ENCODE measurements at places on chromosomes 6 and 20.

DNA sequence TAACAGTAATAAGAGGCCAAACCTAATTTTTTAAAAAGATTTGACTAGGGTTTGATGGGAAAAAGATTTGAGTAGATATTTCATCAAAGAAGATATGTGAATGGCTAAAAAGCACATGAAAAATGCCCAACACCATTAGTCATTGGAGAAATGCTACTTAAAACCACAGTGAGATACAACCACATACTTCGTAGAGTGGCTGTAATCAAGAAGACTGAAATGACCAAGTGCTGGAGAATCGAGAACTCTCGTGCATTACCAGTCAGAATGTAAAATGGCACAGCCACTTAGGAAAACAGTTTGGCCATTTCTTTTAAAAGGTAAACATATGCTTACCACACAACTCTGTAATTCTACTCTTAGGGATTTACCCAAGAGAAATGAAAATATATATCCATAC, 175.5 kb downstream of the EYA2 start:
- no peak for DNase-seq

DNA sequence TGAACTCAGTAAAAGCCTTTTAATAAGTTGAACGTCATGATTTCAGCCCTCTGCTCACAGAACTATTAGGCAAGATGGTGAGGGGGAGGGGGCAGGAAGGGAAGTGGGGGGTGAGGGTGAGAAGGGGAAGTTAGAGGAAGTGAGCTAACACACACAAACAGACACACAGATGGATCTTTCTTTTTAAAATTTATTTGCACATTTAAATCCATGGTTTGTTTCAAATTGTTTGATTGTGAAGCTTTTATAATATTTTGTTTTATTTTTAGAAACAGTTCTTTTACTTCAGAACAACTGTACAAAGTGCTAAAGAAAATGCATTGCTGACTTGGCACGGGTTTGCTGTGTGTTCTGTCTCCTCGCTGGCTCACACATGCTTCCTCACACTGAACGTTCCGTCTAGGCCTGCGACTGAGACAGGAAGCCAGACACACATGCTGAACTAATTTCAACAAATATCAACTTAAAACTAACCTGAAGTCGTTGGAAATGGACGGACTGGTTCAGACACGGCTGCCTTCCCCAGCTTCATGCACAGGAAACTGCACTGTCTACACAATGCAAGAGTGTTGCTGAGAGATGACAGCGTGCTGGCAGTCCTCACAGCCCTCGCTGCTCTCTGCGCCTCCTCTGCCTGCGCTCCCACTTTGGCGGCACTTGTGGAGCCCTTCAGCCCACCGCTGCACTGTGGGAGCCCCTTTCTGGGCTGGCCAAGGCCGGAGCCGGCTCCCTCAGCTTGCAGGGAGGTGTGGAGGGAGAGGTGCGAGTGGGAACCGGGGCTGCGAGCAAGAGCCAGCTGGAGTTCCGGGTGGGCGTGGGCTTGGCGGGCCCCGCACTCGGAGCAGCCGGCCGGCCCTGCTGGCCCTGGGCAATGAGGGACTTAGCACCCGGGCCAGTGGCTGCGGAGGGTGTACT, 8.1 kb upstream of the ZBP1 start:
- DNase-seq: peak; percentile 29

DNA sequence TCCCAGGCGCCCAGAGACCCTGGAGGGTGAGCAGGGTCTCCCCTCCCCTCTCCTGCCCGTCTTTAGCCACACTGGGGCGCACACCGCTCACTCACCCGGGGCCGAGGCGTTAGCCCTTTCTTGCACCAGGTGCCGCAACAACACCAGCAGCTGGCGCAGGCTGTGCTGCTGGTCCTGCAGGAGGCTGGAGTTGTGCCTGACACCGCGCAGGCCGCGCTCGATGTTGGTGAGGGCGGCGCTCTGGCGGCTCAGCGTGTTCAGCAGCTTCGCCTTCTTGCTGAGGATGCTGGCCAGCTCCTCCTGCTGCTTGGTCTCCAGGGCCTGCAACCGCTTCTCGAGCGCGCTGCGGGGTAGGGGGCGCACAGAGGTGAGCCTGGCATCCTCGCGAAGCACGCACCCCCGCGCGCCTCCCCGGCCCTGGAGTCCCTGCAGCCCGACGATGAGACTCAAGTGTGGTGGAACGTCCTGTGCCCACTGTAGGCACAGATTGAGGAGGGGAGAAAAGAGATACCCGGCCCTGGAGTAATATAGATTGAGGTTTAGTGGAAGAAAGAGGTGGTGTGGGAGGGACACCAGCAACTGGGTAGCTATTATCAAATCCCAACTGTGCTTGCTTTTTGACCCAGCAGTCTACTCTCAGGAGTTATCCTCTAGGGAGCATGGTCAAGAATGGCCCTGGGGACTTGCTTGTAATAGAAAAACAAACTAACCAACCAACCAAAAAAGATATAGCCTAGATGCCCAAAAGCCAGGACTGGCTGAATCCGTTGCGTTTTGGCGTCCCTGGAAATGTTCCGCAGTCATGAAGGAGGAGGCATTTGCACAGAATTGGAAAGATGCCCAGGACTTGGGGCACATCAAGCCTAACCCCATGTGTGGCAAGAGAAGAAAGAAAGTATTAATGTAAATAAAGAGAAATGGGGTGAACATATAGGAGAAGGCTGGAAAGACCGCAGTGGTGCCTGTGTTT, 30.9 kb downstream of the ANGPT4 start:
- DNase-seq: no peak

DNA sequence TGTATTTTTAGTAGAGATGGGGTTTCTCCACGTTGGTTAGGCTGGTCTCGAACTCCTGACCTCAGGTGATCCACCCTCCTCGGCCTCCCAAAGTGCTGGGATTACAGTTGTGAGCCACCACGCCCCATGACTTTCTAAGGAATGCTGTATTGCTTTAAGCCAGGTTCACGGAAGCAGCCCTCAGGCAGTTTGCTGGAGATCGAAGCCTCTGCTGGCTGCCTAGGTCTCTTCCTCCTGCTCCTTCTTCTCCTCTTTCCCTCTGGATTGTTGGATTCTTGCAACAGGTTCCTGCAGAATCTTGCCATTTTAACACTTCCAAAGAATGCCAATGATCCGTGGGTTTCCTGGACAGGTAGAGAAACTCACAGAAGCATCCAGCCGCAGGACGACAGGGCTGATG, 29.3 kb upstream of the B4GALT5 start:
- no peak for DNase-seq

- DNase-seq: no peak
Observed at GRCh38 chr6:6251555-6252280, 68.7 kb downstream of the F13A1 start.

GRCh38 chr6:118843685-118844390, 50.1 kb upstream of the ASF1A start:
- DNase-seq: no peak

DNA sequence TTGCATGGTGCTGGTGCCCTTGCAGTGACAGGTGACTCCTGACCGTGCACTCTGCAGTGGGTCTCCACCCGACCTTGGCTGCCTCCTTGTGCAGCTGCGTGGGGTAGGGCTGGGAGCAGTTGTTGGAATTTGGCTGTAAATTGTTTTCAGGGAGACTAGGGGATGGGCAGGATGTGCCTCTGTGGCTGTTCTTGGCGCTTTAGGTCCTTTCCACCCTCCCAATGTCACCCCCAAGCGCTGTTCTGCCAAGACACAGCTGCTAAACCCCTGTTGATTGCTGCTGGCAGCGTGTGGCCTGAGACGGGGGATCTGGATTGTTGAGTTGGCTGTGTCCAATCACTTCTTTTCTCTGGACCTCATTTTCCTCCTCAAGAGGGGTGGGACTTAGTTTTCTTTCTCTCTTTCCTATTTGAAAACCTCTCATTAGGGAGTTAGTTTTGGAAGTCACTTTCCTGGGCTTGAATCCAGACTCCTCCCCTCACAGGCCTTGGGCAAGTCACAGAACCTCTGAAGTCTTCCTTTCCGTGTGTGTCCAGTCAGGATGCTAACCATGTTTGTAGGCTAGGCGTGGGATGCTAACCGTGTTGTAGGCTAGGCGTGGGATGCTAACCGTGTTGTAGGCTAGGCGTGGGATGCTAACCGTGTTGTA, 8.5 kb downstream of the IGF2R start:
- DNase-seq: no peak

DNA sequence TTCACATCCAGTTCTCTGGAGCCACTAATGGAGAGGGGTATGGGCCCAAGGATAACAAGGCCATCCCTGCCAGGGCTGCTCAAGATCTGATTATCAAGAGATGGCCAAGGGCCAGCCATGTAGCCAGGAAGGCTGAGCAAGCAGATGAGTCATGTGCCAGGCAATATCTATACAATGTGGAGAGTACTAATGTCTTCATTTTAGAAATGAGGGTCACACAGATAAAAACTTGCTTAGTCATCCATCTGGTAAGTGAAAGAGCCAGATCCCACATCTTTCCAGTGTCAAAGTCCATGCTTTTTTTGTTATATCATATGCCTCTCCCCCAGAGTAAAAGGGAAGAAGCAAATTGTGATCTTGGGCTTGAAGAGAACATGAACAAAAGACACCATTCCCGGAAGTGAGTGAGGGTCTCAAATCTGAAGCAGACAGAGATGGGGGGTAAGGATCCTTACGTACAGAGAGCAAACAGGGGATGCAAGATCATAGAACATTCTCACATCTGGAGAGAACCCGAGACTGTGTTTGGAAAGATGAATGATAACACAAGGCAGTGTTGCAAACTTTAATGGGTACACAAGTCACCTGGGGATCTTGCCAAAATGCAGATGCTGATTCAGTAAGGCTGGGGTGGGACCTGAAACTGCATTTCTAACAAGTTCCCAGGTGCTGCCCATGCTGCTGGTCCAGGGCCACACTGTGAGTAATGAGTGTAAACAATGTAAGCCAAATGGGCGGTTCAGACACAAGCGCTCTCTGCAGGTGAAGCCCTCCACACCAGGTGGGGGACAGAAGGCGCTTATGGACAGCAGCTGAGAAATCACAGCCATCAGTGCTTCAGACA, 20.0 kb upstream of the GSTA3 start:
- DNase-seq: no peak

DNA sequence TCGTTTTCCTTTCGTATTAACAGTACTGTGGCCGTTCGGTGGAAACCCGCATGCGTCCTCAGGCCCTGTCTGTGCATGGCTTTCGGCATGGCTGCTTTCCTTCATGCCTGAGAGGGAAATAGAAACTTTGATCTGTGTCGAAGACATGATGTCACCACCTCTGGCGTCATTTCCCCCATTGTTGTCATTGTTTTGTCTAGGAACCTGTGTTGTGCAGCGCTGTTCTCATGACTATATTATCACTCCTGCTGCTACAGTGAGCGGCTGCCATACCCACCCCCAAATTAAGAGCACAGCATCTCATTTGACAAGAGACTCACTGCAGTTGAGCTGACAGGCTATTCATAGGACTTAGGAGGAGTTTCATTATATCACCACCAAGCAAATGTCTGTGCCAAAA, 172.3 kb downstream of the TMEM242 start:
- no peak for DNase-seq

- no peak for DNase-seq
Observed at GRCh38 chr20:44018259-44018941, 103.7 kb downstream of the TOX2 start.

DNA sequence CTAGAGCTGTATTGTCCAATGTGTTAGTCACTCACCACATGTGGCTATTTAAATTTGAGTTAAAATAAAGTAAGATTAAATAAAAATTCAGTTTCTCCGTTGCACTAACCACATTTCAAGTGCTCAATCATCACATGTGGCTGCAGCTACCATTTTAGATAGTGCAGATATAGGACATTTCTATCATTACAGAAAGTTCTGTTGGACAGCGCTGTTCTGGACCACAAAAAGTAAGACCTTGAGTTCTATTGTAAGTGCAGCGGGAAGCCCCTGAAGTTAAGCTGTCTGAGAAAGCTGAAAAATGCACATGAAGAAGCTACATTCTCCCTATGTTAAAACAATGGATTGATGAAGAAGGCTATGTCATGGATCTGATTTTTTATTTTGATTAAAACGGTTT, 1.1 kb downstream of the ORC3 start:
- DNase-seq: no peak

DNA sequence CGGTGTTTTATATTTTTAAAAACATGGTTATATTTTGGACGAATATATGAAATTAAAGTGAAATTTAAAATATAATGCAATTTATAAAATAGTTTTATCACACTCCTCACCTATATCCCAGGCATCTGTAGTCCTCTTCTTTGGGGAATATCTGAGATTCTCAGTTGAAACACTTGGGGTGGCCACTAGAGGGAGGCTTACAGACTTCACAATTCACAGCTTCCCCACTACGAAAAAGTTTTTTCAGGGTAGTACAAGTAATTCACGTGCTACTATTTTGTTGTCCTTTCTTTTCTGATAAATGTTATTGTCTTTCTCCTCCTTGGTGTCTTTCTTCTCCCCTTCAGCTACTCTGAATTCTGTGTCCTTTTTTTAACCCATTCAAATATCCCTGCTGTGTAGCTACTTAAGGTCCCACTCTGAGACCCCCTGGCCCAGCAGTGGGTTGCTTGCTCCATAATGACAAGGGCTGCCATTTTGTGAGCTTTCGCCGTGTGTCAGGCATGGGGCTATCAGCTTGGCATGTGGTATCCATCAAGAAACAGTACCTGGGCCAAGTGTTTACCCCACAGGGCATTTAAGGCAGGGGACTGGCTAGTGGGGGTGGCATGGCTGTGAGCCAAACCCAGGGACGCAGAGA, 43.6 kb upstream of the PHACTR3 start:
- no peak for DNase-seq

DNA sequence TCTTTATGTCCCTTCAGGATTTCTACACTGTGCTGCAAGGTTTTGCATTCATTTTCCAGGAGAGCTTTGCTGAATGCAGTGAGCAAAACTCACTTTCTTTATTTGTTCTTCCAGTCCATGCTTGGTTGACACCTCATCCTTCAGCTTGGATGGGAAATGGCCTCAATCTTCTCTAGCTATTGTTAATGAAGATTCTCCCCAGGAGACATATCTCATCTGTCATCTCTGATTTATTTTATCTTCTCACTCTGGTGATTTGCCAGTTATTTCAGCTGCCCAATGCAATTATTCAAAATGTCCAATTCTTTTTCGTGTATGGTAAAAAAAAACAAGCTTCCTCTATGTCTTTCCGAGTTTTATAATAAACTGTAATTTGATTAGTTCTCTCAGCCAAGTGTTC, 77.9 kb upstream of the PAK5 start:
- DNase-seq: no peak

GRCh38 chr6:3328145-3328544, 69.4 kb downstream of the PSMG4 start:
- no peak for DNase-seq

- DNase-seq: no peak
Observed at GRCh38 chr6:142885182-142885867, 59.7 kb downstream of the HIVEP2 start.

GRCh38 chr6:56618050-56618449, 24.6 kb downstream of the DST start:
- DNase-seq: no peak

- no peak for DNase-seq
Observed at GRCh38 chr20:47792021-47792618, 6.8 kb upstream of the SULF2 start.

DNA sequence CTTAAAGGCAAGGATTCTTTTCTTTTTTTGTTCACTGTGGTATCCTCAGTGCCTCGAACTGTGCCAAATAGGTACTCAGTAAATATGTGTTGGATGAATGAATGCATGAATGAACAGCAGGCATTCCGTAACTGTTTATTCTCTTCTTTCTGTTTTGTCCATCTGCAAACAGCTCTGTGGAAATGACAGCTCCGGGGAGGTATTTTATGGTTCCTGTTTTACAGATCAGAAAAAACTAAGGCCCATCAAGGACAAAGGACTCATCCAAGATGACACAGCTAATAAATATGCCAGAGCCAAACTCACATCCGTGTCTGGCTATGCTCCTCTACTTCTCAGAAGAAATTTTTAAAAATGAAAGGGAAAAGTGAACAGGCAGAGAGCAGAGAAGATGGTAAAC, 21.0 kb downstream of the JPH2 start:
- DNase-seq: no peak

Measured in esophagus squamous epithelium (tissue), 5 donors.